Activated CD4-positive, alpha-beta T cell treated with anti-CD3 and anti-CD28 coated beads, Interleukin-2, amount 50 U/mL, for 24 hours (primary cell): ENCODE measurements at places on chromosomes 11 and 22.

DNA sequence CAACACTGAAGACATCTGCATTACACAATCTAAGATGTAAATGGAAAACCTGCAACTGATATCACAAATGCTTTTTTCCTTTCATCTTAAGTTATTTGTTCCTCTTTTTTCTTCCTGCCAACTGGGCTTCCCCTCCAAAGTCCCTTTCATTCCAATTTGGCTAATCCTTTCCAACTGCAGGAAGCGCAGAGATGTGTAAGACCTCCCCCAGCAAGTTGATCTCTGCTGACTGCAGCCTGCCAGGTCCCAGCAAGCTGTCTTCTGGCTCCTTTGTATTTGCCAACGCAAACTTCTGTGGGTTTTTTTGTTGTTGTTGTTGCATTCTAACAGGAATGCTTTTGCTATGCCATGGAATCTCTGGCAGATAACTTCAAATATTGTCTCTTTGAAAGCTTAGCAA, 38.5 kb upstream of the LRRC4C start:
- no peak for DNase-seq

GRCh38 chr22:25922141-25922540, 180.2 kb downstream of the MYO18B start:
- DNase-seq, result no peak

GRCh38 chr22:50576070-50576469, 2.2 kb downstream of the CPT1B start:
- DNase-seq, result no peak

DNA sequence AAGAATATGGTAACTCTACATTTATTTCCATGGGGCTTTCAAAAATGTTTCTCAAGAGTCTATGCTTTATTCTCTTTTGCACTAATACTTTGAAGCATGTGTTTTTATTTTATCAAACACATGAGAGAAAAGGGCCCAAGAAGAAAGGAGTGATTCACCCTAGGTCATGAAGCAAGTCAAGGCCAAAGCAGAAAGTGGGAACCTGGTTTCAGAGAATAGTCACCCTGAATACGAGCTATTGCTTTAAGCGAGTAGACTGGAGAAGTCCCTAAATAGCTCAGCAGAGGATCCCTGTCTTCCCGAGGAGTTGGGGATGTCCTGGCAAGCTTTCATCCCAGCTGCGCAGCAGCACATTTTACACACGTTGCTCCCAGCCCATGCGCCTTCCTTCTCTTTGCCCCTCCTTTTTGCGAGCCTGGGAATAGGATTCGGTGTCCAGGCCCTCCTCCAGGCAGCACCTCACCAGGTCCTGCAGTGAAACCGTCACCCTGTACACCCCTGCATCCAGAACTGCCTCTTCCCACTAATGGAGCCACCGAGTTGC, 19.1 kb downstream of the MPEG1 start:
- DNase-seq, result no peak

DNA sequence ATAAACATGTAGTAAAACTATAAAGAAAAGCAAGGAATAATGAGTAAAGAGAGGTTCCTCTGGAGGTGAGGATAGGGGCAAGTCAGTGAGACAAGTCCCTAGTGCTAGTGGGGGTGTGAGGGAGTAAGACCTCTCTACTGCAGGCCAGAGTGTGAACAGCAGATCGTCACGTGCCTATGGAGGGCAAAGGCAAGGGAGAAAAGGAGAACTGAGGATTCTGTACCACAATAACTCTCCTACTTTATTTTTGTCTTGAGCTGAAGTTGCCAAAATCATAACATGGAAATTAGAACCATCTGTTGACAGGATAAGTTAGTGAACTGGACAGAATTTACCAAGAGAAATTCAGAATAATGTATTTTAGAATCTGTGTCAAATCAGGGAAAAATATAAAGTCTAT, 77.6 kb downstream of the ENTHD1 start:
- DNase-seq, result no peak

- DNase-seq, result no peak
Measured at GRCh38 chr11:88680806-88681205, 343.3 kb upstream of the CTSC start.

DNA sequence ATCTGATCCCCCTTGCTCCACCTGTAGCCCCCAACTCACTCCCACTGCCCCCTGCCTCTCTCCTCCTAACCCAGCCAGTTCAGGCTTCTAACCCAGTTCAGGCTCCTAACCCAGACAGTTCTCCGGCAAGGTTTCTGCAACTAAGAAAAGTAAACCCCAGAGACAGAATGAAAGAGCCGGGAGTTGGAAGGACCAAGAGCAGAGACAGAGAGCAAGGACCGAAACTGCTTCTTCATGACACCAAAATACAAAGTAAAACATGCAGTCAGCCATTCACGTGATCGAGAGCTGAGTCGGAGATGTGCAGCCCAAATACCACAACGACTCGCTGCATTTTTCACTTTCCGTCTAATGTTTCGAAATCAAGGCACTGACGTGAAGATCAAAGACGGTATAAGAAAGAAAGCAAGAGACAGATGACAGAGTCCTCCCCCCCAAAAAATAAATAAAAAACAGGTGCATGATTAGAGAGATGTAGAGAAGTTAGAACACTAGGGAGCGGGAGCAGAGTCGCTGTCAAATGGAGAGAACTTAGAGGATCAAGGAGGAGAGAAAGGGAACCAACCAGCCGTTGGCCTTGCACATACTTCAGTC, 884 bp downstream of the IL10RA start:
- peak; percentile 79 for DNase-seq

GRCh38 chr11:102935514-102935913, 20.0 kb downstream of the MMP13 start:
- no peak for DNase-seq

DNA sequence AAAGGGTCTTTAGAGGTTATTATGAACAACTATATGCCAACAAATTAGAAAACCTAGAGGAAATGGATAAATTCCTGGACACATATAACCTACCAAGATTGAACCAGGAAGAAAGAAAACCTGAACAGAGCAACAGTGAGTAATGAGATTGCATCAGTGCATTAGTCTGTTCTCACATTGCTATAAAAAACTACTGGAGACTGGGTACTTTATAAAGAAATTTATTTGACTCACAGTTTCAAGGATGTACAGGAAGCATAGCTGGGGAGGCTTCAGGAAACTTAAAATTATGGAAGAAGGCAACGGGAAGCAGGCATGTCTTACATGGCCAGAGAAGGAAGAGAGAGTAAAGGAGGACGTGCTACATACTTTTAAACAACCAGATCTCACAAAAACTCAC, 70.8 kb upstream of the GNAZ start:
- no peak for DNase-seq

- DNase-seq, result no peak
Measured at GRCh38 chr11:126740846-126741245, 259.7 kb downstream of the KIRREL3 start.

DNA sequence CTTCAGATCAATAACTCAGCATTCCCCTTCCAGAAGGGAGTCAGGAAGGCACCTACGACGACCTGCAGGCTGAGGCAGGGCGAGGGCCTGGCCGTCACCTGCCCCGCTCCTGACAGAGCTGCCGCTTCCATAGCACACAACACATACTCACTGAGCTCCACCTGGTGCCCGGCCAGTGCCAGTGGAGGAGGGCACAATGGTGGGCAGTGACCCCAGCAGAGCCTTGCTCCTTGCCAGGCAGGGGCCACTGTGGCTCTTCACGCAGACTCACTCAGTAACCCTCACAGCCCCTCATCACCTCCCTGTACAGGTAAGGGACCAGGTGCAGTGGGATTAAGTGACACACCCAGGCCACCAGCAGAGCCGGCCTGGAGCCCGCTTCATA, 24.6 kb downstream of the LRFN4 start:
- DNase-seq, result no peak

- no peak for DNase-seq
Measured at GRCh38 chr22:36360871-36361383, 26.8 kb downstream of the MYH9 start.

GRCh38 chr11:30131535-30131934, 99.3 kb upstream of the FSHB start:
- no peak for DNase-seq

DNA sequence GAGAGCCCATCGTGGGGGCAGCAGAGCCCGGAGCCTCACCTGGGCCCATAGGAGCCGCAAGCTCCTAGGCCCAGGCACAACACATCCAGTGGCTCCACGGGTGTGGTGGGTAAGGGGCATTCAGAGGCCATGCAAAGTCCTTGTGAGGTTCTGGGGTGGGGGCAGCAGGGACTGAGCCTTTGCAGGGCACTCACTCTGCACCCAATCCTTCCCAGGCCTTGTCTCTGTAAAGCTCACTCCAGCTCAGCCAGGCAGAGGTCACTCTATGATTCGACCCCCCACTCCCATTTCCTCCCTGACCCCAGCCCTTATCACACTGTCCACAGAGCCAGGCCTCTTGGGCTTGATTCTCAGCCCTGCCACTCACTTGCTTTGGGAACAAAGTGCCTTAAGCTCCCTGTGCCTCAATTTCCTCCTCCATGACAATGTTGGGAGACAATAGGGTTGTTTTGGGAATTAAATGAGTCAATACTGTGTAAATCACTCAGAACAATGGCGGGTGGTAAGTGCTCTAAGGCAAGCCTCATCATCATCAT, 46.6 kb downstream of the LRRC32 start:
- no peak for DNase-seq

- DNase-seq, result no peak
Measured at GRCh38 chr11:34905666-34906065, 10.5 kb downstream of the APIP start.

- no peak for DNase-seq
Measured at GRCh38 chr11:116636341-116636929, 136.4 kb downstream of the BUD13 start.

GRCh38 chr11:75554258-75555022, 7.6 kb upstream of the SERPINH1 start:
- no peak for DNase-seq

GRCh38 chr11:60971520-60971919, at the start of gene CD6:
CD6 (plus strand) TSS chr11:60971680; CDS start chr11:60971866, 186 bp downstream.
- DNase-seq, result no peak

- DNase-seq, result no peak
Measured at GRCh38 chr11:134655189-134655989, 243.3 kb upstream of the B3GAT1 start.

DNA sequence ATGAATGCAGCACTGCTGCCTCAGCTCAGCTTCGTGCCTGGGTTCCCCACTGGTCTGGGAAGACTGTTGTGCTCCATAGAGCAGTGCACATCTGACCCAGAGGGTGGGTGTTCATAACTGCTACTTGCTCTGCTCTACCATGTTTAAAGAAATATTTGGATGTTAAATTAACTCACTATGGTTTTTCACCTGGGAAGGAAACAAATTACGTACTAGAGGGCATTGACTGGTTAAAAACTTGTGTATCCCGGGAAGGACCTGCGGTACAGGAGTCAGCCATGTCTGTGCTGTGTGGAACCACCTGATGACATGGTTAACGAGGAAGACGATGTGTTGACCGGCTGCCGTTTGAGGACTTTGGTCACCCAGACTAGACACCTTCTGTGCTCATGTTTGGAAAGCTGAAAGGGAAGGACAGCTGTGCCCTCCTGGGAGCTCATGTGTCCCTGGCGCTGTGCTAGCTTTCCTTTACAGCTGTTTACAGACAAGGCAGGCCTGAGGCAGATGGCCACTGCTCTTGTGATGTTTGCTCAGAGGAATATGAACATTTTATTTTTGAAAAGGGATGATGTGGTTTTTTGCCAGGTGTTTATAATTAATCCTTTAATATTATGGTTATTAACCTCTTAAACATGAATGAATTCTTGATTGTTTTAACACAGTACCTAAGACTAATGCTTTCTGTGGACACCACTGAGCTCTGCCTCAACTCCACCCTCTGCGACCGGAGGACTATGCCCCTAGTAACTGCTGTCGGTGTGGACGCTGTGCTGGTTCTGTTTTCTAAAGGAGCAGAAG, 14.3 kb upstream of the AIFM3 start:
- no peak for DNase-seq

GRCh38 chr11:61599968-61600710, 19.3 kb upstream of the SYT7 start:
- no peak for DNase-seq

- no peak for DNase-seq
Measured at GRCh38 chr11:58900479-58901420, 38.5 kb upstream of the GLYATL1 start.

DNA sequence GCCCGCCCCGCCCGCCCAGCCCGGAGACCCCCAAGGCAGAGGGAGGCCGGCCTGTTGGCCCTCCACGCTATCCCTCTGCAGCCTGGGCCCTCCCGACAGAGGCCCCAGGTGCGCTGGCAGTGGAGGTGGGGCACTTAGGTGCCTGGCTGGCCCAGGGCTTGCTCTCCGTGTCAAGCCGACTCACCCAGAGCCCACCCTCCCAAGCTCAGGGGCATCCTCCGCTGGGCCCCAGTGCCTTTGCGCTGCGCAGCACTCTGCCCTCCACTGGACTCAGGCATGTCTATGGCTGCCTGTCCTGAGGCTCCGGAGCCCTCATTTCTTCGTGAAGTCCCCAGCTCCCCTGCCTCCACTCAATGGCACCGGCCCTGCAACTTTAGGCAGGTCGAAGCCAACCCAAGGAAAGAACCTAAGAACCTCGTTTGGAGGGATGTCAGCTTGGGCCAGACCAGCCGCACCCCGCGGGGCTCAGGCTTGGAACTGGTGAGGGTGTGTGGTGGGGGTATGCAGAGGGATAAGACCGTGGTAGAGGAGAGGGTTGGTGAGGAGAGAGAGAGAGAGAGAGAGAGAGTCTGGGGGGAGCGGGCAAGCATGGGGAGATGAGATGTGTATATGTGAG, 6.1 kb downstream of the SMIM45 start:
- DNase-seq, result no peak

GRCh38 chr11:108732395-108732794, 67.5 kb downstream of the DDX10 start:
- DNase-seq, result no peak

DNA sequence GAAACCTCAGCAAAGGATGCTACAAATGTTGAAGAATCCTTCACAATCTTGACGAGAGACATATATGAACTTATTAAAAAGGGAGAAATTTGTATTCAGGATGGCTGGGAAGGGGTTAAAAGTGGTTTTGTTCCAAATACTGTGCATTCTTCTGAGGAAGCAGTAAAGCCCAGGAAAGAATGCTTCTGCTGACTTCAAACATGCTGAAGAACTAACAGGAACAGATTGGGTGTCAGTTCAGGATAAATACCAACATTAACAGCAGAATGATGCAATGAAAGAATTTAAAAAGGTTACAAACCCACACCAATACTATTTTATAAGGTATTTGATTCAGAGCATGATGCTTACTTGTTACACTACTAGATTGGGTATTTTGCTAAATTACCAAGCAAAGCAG, 33.9 kb downstream of the RAB39A start:
- DNase-seq, result no peak

- DNase-seq, result no peak
Measured at GRCh38 chr11:3707176-3707575, 36.0 kb upstream of the CHRNA10 start.

- DNase-seq, result no peak
Measured at GRCh38 chr11:125071846-125072217, 8.7 kb downstream of the SLC37A2 start.

- DNase-seq, result no peak
Measured at GRCh38 chr11:1483445-1483961, 3.1 kb downstream of the MOB2 start.

- DNase-seq, result no peak
Measured at GRCh38 chr11:72237112-72237931, 6.7 kb downstream of the PHOX2A start.

- no peak for DNase-seq
Measured at GRCh38 chr11:110071197-110071596, 22.0 kb upstream of the ZC3H12C start.
